Renal pelvis (tissue), 12 donors: ENCODE measurements at places on chromosomes 12 and 14. TPM values are rescaled to one million over a fixed set of nuclear protein-coding genes. Genes with fewer than 3 reads are reported as not detected.

The FSCB gene
- polyA plus RNA-seq: not detected

The PRH2 gene
- polyA plus RNA-seq: 0.43 TPM

The ASB2 gene
- polyA plus RNA-seq: 0.29 TPM

The PIP4P1 gene
- polyA plus RNA-seq: 33.9 TPM

The LTBR gene
- 67.5 TPM for polyA plus RNA-seq

The POTEM gene
- not detected for polyA plus RNA-seq

The SRRM4 gene
- not detected for polyA plus RNA-seq

The CACNB3 gene
- polyA plus RNA-seq: 56.2 TPM

The ETFBKMT gene
- polyA plus RNA-seq: 4.4 TPM

The COCH gene
- polyA plus RNA-seq: 3.3 TPM

The RNU4-1 gene
- polyA plus RNA-seq: not detected

The TRHDE gene
- polyA plus RNA-seq: 20.0 TPM

The DEGS2 gene
- polyA plus RNA-seq: 10.4 TPM

The CLEC4A gene
- 2.2 TPM for polyA plus RNA-seq

The TGFB3 gene
- polyA plus RNA-seq: 16.9 TPM

The BMP4 gene
- polyA plus RNA-seq: 54.4 TPM

The NAA25 gene
- 25.9 TPM for polyA plus RNA-seq

The CCDC88C gene
- polyA plus RNA-seq: 39.2 TPM

The SLC5A8 gene
- 36.5 TPM for polyA plus RNA-seq

The PMEL gene
- 3.3 TPM for polyA plus RNA-seq

The IQSEC3 gene
- polyA plus RNA-seq: 12.8 TPM

- DNase-seq: no peak
Measured at GRCh38 chr14:56592746-56593544, 13.3 kb downstream of the TMEM260 start.

DNA sequence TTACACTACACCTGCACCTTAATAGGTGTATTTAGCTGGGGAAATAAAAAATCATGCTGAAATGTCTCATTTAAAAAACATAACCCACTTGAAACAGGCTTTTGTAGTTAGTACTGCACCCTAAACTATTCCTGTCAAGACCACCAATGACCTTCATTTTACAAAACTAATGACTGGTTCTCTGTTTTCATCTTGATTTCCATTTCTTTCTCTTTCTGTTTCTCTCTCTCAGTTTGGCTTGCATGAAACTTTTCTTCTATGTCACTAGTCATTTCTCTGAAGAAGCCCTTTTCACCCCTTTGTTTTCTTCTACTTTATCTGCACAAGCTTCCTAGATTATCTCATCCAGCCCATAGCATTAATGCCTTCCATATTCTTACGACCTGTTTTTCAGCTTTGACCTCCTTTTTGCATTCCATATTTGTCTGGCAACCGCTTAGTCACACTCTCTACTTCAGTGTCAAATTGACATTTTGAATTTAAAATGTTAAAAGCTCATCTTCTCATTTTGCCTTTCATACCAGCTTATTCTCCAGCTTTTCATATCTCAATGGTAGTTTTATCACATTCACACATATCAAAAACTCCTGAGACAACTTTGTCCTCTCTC, 32.7 kb upstream of the KLRF1 start:
- DNase-seq: no peak

DNA sequence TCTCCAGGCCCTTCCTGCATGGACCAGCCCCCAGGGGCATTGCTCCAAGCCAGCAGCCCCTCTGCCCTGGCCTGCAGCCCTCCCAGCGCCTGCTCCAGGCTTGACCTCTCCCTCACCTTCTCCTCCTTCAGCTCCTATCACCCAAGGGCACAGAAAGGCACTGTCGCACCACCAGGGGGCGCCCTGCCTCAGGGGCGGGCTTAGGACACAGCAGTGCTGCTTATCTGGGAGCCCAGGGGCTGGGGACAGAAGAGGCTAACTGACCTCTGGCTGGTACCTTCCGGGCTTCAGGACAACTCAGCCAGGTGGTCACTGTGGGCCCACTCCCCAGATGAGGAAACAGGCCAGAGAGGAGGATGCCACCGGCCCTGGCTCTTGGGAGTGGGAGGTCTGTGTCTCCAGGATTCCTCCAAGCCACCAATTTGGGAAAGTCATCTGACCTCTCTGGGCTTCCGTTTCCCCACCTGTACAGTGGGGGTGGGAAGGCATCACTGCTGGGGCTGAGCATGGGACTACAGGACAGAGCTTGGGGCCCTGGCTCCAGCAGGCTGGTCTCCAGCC, 25.3 kb upstream of the GPR132 start:
- peak; percentile 61 for DNase-seq

DNA sequence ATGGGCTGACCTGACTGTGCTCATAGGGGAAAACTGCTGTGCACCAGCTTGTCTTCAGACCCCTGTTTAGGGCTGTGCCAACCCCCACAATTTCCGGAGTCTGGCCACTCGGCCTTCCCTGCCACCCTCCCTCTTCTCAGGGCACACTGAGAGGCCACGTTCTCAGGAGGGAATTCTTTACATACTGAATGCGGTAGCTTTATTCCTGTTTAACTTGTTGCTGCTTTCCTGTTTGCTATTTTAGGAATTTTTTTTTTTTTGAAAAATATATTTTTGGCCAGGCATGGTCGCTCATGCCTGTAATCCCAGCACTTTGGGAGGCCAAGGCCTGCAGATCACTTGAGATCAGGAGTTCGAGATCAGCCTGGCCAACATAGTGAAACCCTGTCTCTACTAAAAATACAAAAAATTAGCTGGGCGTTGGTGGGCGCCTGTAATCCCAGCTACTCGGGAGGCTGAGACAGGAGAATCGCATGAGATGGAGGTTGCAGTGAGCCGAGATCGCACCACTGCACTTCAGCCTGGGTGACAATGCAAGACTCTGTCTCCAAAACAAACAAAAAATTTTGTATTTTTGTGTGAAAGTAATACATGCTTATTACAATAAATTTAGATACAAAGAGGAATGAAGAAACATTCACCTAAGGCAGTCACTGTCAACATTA, 39.5 kb downstream of the TPCN1 start:
- DNase-seq: no peak

- DNase-seq: no peak
Measured at GRCh38 chr12:123387508-123388176, 3.7 kb downstream of the KMT5A start.

GRCh38 chr14:35696575-35696974, 112.5 kb downstream of the RALGAPA1 start:
- DNase-seq: no peak

- DNase-seq: peak; percentile 76
Measured at GRCh38 chr14:68627050-68627867, 165.6 kb downstream of the ZFP36L1 start.

GRCh38 chr12:114265036-114265435, 140.9 kb downstream of the TBX5 start:
- DNase-seq: no peak

DNA sequence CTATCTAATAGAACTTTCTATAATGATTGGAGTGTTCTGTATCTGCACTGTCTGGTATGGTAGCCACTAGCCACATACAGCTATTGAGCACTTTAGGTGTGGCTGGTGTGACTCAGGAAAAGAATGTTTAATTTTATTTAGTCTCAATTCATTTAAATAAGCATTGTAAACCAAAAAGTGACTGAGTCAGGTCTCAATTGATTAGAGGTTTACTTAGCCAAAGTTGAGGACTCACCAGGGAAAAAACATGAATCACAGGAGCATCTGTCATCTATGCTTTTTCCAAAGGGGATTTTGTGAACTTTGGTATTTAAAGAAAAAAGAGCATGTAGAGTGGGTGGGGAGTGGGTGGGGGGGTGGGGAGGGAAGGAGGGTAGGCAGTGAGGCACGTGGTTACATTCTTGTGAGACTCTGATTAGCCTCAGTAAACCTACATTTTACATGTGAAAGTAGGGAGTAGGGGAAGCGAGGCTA, 473.1 kb downstream of the ATP23 start:
- DNase-seq: no peak

DNA sequence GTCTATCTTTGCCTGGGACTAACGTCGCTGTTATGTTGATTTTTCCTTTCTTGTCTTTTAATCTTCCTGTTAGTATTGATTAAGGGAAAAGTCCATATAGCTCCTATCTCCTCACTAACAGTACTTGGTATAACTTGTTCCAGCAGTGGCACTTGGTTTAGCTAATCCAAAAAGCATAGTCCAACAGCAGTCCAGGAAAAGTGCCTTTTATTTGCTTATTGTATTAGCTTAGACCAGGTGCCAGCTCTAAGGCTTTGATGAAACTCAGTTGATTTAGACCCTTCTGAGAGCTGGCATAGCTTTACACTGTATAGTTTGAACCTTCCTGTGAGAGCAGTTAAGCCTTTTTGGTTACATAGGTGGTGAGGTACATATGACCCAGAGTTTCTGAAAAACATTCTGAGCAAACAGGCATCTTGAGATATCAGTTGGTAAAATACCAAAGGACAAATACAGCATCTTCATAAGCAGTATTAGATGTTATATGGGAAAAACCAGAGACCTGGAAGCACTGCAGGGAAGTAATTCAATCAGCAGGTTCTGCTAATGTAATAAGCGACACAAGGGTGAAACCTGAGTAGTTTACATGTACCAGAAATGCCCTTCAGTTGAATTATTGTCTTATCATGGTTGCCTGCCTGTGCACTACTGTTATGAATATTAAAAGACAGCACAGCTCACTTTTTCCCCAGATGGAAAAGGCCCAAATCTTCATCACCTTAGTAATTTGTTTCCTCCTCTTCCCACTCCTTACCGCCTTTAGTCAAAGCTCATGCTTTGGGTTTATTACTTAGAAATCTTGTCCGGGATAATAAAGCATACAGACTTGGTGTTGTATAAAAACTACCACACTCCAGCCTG, 13.0 kb downstream of the PELI2 start:
- DNase-seq: no peak

GRCh38 chr12:56840922-56841321, 77.8 kb downstream of the HSD17B6 start:
- no peak for DNase-seq

- no peak for DNase-seq
Measured at GRCh38 chr12:55970775-55971174, 3.1 kb upstream of the RAB5B start.

GRCh38 chr12:52975204-52975603, 26.3 kb downstream of the KRT18 start:
- no peak for DNase-seq

DNA sequence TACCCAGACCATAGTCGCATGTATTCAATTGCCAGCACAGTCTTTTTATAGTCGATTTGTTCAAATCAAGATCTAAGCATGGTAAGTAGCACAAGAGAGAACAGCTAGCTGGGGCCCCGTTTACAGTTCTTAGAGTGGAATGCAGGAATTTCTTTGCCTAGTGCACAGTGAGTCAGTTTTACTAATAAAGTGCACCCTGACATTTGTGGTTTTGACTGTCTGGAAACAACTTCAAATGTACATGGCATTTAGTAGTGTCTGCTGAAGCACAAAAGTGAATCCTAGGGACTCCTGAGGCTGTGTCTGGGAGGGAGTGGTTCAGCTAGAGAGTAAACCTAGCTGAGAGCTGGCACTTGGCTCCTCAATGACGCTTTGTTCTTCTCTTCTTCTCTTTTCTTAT, 64.9 kb downstream of the TMX1 start:
- DNase-seq: no peak

- no peak for DNase-seq
Measured at GRCh38 chr12:113071135-113072112, 14.9 kb downstream of the DTX1 start.

DNA sequence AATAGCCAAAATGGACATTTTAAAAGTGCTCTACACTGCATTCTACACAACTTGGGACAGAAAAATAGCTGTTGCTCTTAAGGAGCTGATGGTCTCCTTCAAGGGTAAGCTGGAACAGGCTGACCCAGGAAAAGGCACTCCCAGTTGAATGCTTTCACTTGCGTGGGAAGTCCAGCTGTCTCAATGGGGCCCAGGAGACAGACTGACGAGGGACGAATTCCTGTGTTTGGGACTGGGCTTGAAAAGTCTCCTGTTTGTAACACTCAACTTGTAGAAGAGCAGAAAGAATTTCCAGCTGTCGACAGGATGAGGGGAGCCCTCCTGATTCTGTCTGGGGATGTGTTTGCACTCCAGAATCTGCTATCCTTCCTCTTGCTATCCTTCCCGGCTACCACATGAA, 180.8 kb downstream of the ZFP36L1 start:
- DNase-seq: no peak

GRCh38 chr14:23185063-23185462, 1.6 kb upstream of the SLC7A8 start:
- DNase-seq: no peak

DNA sequence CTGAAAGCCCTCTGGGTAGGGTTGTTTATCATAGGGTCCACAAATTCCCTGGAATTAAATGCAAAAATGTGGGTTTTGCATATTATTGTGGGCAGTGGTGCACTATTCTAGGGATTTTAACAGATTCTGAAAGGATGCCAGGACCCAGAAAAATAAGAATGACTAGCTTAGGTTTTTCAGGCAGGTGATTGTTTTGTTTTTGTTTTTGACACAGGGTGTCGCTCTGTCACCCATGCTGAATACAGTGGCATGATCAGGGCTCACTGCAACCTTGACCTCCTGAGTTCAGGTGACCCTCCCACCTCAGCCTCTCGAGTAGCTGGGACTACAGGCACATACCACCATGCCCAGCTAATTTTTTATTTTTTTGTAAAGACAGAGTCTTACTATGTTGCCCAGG, 19.2 kb downstream of the GALNT6 start:
- DNase-seq: no peak

- no peak for DNase-seq
Measured at GRCh38 chr14:54784060-54784459, 118.6 kb downstream of the GCH1 start.

- peak; percentile 61 for DNase-seq
Measured at GRCh38 chr12:124457287-124458219, 109.9 kb downstream of the NCOR2 start.
